Peyer's patch (tissue), 4 donors: ENCODE measurements at places on chromosomes 11 and 22. TPM values are rescaled to one million over a fixed set of nuclear protein-coding genes. Genes with fewer than 3 reads are reported as not detected.
A peak's percentile ranks its signal among the peaks of the same experiment; 100 is the strongest.

Gene BTG4
- total RNA-seq, result not detected

- no peak overlapping the region for H3K27ac ChIP-seq
- H3K4me3 ChIP-seq, result no peak overlapping the region
- no peaks in the 10 kb centered on the region for H3K27me3 ChIP-seq
- H3K4me1 ChIP-seq, result no peaks in the 10 kb centered on the region
- no peaks in the 10 kb centered on the region for H3K36me3 ChIP-seq
- no peak for DNase-seq
Observed at GRCh38 chr11:64003807-64004589, 17.8 kb downstream of the OTUB1 start.

- H3K4me3 ChIP-seq, result no peak overlapping the region
- no peaks in the 10 kb centered on the region for H3K4me1 ChIP-seq
- no peak overlapping the region for H3K27ac ChIP-seq
- no peaks in the 10 kb centered on the region for H3K36me3 ChIP-seq
- DNase-seq, result no peak
Observed at GRCh38 chr11:87851234-87851633, 324.0 kb downstream of the RAB38 start.

GRCh38 chr11:66466225-66467033 is at the start of gene PELI3:
PELI3 (plus strand) TSS chr11:66466905; CDS start chr11:66468129, 1,224 bp downstream.
- no peaks in the 10 kb centered on the region for H3K36me3 ChIP-seq
- peak; percentile 98 for DNase-seq
- H3K27ac ChIP-seq, result peak within 1 kb of the TSS; percentile 63
- no peaks in the 10 kb centered on the region for H3K27me3 ChIP-seq

DNA sequence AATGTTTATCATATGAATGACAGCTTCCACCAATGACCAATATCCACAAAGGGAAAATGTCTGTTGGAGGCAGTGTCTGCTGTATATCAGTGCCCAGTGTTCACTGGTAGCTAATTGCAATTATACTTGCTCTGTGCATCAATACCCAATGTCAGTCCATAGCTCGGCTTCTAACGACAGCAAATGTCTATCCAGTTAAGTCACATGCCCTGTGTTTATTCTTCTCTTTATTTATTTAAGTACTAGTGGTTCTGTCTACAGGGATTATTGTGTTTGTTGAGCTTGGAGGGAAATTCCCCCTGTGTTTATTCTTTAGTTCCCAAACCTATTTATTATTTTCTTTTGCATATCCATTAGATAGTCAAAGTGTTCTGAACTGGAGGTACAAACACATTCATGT is 18.6 kb downstream of the TSKU start:
- no peak overlapping the region for H3K4me3 ChIP-seq
- H3K27ac ChIP-seq, result no peak overlapping the region
- H3K27me3 ChIP-seq, result no peaks in the 10 kb centered on the region
- no peaks in the 10 kb centered on the region for H3K36me3 ChIP-seq

DNA sequence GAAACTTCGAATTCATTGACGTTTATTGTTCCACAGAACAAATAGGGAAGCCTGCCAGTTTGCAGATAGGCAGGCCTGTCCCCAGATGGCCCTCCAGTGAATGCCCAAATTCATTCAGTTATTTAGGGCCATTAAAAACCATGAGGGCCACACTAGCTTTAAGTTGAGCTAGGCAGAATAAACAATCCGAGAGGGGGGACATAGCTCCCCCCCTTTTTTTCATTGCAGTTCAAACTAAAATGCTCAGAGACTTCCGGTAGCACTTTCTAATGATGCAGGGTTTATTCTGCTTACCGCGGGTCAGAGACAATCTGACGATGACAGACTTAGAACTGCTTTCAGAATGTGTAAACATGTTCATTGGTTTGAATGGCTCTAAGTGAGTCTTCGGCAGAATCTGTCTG is 72.0 kb downstream of the ZBTB16 start:
- H3K4me3 ChIP-seq, result no peak overlapping the region
- no peaks in the 10 kb centered on the region for H3K27me3 ChIP-seq
- H3K36me3 ChIP-seq, result peaks cover 11% of the 10 kb centered on the region
- DNase-seq, result no peak
- peaks cover 6% of the 10 kb centered on the region for H3K4me1 ChIP-seq

DNA sequence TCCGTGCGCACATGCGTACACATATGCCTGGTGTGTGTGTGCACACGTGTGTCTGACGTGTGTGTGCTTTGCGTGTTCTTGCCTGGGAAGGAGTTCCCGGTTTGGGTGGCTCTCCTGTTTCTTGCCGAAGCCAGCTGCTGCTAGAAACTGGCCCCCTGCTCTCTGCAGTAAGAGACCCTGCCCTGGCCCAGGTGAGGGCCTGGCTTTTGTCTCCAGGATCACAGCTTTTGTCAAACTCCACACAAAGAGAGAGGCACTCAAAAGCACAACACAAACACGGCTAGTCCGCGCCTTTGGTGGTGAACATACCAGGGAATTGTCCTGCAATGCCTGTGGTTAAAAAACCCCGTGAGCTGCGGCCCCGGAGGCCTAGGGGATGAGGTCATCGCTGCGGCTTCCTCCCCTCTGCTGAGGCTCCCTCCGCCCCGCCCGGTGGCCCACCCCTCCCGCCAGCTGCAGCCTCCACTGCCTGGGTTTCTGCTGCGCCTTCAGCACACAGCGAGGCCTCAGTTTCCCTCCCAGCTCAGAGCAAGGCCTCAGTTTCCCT is 88.9 kb downstream of the KCNQ1 start:
- H3K4me3 ChIP-seq, result no peak overlapping the region
- H3K36me3 ChIP-seq, result no peaks in the 10 kb centered on the region
- H3K27ac ChIP-seq, result peak overlapping the region; percentile 6
- no peaks in the 10 kb centered on the region for H3K27me3 ChIP-seq
- DNase-seq, result peak; percentile 80
- peaks cover 10% of the 10 kb centered on the region for H3K4me1 ChIP-seq

Gene CCDC87
- 0.38 TPM for total RNA-seq

Gene LRRC10B
- not detected for total RNA-seq

Gene PATE1
- not detected for total RNA-seq

Gene KRTAP5-11
- not detected for total RNA-seq

Gene CHEK1
- total RNA-seq, result 6.9 TPM

- H3K27ac ChIP-seq, result no peak overlapping the region
- H3K36me3 ChIP-seq, result no peaks in the 10 kb centered on the region
- no peak overlapping the region for H3K4me3 ChIP-seq
- H3K4me1 ChIP-seq, result peaks cover 8% of the 10 kb centered on the region
Observed at GRCh38 chr11:108500721-108501120, 2.5 kb upstream of the POGLUT3 start.

Gene B4GALNT4
- total RNA-seq, result 6.0 TPM

Gene MFNG
- total RNA-seq, result 18.1 TPM
